ENCODE measurements at places on chromosomes 4 and X.

DNA sequence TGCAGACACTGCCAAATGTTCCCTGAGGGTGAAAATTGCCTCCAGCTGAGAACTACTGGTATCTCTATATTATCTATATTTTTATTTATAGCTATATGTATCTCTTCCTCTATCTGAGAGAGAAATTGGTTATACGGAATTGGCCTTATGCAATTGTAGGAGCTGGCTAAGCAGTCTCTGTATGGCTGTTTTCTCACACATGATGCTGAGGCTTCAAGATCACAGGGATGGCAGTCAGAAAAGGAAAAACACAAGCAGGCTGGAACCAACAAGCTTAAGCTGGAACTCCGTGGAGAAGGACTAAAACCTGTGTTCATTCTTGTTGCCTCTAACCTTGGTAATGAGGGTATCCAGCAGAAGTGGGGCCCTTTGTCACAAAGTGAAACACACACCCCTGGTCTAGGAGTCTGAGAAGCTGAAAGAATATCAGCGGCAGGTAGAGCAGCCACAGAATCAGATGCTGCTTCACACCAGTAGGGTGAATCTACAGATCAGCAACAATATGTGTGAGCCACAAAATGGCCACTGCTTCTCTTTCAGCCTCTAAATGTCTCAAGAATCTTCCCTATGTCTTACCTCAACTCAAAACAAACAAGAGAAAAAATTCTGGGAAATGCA, 166.5 kb upstream of the PPP1R2C start:
- no peak for DNase-seq

DNA sequence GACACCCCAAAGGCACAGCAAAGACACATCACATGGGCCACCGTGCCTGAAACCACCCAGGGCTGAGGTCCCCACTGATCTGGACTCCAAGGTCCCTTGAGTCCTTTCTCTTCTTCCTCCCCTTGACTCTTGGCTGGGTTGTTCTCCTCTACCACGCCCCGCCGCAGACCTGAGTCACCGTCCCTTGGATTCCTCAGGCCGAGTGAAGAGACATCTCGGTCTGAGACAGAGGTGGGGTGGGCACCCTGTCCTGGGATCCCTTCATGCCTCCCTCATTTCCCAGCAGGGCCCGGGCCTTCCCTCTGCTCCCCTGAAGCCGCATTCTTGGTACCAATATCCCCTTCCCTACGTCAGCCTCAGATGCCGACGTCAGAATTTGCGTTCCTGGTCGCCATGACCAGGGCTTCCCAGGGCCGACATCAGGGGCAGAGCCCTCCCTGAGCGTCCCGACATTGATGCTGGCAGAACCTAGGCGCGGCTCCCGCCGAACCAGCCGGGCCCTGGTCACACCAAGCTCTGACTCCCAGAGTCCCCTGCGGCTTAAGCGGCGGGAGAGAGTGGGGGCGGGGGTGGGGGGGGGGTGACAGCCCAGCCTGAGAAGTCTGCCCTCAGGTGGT, 498 bp downstream of the MAGEA10 start:
- DNase-seq: no peak

- no peak for DNase-seq
Observed at GRCh38 chr4:1646690-1647089, 37.4 kb downstream of the FAM53A start.

GRCh38 chrX:27815209-27815608, 7.4 kb downstream of the MAGEB10 start:
- no peak for DNase-seq

- DNase-seq: no peak
Observed at GRCh38 chr4:59175617-59176016, 2024.5 kb upstream of the ADGRL3 start.
